ENCODE measurements at places on chromosomes 6 and 20.
A peak's percentile ranks its signal among the peaks of the same experiment; 100 is the strongest.

GRCh38 chr6:35583893-35584688 lies 71.4 kb upstream of the TULP1 start:
- DNase-seq: peak; percentile 64

DNA sequence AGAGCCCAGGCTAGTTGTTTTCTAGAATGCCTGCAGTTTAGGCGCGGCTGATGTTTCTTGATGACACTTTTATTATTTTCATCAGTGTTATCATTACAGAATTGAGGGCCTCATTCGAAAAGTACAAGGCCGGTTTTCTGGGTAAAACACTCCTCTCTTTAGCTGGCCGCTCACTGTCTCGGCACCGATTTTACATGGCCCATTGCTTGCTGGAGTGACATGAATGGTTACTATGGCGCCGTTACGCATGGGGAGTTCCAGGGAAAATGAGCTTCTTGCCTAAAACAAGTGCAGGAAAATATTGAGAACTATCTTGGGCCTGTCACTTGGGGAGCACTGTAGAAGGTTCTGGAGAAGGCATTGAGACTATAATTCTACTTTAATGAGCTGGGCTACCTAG lies 317.8 kb downstream of the CDH4 start:
- no peak for DNase-seq

- no peak for DNase-seq
Measured at GRCh38 chr20:16528078-16528477, 45.2 kb downstream of the KIF16B start.

DNA sequence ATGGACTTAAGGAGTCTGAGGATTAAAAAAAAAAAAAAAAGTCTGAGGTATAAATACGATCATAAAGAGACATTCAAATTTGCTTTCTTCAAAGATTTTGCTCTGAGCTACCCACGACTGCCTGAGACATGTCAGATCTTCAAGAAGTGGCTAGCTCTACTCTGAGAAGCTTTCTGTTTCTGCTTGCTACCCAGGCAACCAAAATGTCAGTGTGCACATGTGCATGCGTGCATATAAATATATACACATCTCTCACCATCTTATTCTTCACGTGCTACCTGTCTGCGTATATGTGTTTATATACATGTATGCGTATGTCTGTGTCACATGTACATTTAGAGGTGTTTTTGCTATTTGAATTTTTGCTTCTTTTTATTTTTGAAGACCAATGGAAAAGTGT lies 299.6 kb upstream of the STXBP5 start:
- no peak for DNase-seq

DNA sequence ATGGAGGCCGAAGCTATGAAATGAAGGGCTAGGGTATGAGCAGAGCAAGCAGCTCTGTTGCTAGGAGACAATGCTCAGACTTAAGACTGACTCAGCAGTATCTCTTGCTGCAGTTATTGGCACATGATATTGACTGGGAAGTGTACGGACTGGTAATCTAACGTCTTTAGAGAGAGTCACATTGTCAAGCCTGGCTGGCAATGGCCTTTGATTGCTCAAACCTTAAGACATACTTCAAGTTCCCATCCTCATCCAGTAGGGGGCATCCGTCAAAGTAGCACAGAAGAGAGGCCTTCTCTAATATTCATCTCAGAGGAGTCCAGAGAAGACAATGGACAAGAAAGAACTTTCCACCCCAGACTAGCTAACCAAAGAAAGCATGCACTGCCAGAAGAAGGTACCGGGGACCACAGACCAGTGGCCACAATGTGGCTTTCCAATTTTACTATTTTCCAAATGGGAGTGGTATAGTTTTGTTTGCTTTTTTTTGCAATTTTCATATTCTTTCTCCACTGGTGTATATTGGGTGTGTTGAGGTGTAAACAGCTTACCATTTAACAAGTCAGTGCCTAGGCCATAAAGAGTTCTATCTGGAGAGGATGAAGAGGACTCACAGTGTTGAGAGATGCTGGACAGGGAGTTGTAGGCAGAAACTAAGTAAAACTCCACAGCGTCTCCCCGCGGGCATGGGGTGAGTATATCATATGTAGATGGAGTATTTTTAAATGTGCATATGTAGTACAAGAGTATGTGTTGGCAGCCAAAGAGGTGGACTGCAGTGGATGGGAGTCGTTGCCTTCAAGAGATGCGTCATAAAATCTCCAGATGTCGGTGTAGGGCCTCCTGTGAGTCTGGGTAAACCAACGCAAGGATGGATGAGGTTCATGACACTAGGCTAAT lies 36.7 kb downstream of the LRFN2 start:
- DNase-seq: no peak

DNA sequence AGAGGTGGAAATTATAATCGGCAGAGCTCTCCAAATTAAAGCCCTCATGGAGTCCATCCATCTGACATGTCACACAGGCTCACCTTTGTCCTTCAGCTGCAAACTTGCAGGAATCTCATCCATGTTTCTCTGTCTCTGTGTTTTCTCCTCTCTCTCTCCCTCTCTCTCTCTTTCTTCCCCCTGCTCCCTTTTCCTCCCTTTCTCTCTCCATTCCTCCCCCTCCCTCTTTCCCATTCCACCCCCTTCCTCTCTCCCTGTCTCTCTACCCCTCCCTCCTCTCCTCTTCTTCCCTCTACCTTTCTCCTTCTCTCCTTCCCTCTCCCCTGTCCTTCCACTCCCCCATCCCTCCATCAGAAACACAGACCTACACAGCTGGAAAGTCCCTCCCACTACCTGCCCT lies 6.8 kb downstream of the NCR2 start:
- DNase-seq: no peak

GRCh38 chr6:1872649-1873131 lies 263.0 kb downstream of the FOXC1 start:
- DNase-seq: no peak

- no peak for DNase-seq
Measured at GRCh38 chr6:35426074-35426473, 26.1 kb upstream of the FANCE start.

GRCh38 chr6:159151266-159151855 lies 17.8 kb upstream of the FNDC1 start:
- DNase-seq: peak; percentile 41

- peak; percentile 30 for DNase-seq
Measured at GRCh38 chr6:157019115-157019641, 242.0 kb downstream of the ARID1B start.

DNA sequence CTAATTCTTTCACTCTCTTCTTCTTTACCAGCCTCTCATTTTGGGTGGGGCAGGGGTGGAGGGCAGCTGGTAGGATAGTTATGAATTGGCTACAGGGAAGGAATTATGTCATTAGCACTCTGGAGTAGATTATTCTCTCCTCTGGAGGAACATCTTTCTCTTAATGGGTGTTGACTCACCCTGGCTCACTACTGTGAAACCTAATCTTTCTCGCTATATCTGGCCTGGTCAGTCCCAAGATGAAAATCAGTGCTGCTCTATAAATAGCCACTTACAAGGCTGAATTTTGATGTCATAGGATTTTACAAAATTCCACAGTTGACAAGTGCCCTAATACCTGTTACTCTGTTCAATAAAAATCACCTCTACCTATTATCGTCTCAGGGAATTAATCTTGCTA lies 151.3 kb downstream of the COL9A1 start:
- DNase-seq: no peak

GRCh38 chr6:29490055-29490454 lies 2.3 kb upstream of the MAS1L start:
- no peak for DNase-seq

DNA sequence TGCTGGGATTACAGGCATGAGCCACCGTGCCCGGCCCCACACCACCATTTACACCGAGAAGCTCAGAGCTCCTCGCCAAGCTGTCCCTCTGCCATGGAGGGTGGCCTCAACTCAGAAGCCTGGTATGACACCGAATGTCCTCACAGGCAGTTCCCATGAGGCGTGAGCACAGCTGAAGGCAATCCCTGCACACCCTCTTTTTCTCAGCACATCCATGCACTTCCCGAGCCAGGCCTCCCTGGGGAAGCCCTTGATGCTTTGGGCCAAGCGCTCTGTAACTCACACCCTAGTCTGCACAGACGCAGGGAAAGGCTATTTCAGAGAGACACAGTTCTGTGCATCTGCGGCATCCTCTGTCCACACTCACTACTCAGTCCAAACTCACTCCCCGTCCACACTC lies 18.4 kb downstream of the THBS2 start:
- DNase-seq: no peak

DNA sequence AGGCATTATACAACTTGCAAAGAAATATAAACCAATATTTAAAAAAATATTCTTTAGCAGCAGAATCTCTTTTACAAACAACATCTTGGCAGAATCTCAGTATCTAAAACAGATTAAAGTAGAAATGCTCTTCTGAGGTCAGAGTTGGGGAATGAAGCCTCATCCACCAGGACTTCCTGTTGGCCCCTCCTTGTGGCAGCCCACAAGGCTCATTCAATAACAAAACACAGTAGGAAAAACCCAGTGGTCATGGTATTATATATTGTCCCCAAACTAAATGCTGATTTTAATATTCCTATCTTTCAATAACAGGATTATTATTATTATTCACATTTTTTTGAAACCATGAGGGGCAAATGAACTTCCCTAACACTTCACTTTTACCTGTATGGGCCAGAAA lies 368.6 kb downstream of the BTBD9 start:
- DNase-seq: no peak

DNA sequence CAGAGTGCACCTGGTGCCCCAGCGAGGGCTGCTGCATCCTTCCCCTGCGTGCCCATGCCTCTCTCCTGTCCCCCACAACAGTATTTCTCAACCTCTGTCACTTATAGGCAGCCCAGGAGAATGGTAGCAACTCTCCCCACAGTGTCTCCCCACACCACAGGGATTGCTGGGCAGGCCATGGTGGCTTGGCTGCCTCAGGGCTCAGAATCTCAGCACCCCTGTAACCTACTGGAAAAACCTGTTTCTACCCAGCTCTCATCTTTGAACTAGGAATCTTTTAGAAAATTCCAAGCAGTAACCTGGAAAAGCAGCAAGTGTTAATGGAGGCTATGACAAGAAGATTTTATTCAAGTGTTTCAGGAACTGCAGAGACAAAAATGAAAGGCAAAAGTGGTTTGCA lies 38.0 kb downstream of the CD164 start:
- no peak for DNase-seq

DNA sequence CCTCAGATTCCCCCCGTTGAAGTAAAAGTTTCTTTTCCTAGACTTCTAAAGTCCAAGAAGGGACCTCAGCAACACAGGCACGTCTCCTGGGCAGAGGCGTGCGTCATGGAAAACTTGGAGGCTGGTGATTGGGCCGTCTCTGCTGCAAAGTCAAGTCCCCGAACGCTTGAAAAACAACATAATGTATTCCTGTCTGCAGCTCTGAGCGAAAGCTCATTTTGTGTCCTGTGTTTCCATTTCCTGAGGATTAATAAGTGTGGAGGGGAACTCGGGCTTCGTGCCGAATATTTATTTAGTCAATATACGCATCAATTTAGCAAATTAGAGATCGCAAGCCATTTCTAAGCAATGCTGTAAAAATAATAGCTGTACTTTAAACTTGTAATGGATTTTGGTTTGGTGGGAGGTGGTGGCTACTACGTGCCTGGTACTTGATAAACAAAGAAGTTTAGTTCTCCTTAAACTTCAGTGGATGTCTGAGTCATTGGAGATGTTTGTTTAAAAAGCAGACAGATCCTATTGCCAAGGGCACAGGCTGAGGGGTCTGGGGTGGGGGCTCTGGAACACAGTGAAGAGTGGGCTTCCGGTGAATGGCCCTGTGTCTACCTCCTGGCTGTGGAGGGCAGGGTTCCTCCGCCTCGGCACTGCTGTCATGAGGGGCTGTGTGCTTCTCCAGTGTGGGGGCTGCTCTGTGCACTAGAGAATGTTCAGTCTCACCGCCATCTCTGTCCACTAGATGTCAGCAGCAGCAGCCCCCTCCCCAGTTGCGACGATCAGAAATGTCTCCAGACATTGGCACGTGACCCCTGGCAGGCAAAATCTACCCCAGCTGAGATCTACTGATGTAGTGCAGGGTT lies 21.8 kb downstream of the PCK1 start:
- DNase-seq: peak; percentile 12

DNA sequence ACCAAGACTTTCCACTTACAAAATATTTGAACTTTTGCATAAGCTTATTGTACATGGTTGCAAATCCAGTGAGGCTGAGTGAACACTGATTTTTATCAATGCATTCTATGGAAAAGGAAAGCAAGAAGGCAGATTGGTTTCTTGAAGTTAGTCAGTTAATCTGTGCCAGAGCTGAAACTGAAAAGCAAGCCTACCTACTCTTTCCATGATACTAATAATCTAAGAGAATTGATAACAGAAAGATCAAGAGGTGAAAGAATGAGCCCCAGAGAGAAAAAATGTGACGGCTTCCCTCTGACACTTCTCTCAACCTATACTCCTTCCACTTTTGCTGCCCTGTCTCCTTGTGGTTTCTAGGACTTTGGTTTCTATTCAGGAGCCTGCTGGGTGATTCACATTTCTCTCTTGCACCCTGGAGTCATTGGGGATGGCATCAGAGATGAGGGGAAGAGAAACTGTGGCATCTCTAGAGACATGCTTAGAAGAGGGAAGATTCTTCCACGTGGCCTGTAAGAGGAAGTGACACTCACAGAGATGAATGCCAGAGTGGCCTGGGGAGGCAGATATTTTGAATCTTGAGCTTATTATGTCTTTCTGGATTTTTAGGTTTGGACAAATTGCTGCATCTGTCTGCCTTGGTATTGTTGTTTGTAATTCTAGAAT lies 158.6 kb upstream of the RIMS1 start:
- DNase-seq: no peak

- no peak for DNase-seq
Measured at GRCh38 chr20:4226330-4227084, 211.1 kb upstream of the RNF24 start.

DNA sequence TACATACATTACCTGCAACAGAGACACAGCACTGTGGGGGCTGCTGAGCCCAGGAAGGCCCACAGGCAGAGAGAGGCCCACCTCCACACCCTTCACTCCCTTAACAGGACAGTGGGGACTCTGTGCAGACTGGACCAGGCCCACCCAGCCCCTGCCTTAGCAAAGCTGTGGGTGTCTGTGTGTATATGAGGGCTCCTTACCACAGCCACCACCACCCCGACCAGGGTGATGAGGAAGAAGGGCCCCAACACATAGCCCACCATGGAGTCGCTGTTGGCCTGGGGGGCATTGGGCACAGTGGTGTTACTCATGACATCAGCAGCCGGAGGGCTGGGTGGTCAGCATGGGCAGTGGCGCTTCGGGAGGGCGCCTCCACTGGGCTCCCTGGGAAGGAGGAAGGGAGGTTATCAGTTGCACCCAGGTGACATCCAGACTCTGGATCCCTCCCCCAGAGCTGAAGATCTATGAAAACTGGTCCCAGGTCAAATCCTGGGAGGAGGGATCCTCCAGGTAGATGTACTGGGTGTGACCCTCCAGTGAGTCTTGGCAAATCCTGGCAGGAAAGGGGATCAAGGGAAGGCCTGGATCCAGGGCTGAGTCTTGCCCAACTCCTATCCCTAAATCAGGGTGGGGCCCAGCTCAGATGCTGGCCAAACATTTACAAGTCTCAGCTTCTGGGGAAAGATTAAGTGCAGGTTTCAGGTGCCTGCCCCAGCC lies 1.2 kb downstream of the SMIM29 start:
- DNase-seq: peak; percentile 5

GRCh38 chr20:50547964-50548363 lies 37.8 kb downstream of the PTPN1 start:
- no peak for DNase-seq

- DNase-seq: no peak
Measured at GRCh38 chr6:31490115-31490873, 7.7 kb upstream of the MICB start.

All from cerebellum (tissue), 4 donors.